ENCODE measurements at places on chromosomes 4 and X.

DNA sequence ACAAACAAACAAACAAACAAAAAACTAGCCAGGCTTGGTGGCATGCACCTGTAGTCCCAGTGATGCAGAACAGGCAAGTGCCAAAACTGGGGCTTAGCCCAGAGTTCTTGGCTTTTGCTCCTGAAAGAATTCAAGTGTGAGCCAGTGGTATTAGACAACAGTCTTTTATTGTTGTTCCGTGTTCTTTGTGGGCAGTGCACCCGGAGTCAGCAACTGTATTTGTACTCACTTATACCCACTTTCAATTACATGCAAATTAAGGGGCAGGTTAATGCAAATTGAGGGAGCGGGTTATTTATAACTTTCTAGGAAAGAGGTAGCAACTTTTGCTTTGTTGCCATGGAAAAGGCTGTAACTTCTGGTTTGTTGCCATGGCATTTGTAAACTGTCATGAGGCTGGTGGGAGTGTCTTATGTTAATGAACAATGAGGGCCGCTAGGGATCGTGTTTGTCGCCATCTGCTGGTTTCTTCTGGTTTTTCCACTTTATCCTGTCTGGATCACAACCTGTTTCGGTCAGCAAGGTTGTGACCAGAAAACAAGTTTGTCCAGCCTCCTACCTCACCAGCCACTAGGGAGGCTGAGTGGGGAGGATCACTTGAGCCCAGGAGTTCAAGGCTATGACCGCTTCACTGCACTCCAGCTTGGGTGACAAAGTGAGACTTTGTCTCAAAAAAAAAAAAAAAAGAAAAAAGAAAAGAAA lies 88.8 kb upstream of the ESX1 start:
- peak; percentile 26 for DNase-seq

- DNase-seq = no peak
Observed at GRCh38 chr4:1245481-1246051, 3.4 kb downstream of the CTBP1 start.

GRCh38 chr4:14336656-14337055 lies 665.6 kb upstream of the CPEB2 start:
- DNase-seq = no peak

DNA sequence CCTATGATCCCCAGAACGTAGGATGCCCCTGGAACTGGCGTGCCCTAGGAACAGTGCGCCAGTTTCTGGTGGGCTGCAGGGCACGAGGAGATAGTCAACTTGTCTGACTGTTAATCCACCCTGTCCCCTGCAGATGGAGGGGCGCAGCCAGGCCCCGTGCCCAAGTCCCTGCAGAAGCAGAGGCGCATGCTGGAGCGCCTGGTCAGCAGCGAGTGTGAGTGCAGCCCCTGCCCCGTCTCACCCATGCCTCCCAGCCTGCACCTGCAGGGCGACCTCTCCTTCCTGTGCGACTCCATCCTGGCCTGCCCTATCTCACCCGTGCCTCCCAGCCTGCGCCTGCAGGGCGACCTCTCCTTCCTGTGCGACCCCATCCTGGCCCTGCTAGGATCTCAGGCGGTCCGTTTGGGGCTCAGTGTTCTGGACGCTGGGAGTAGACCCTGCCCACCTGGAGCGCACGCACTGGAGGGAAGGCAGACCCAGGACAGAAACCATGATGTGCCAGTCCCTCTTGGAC lies 22.2 kb downstream of the WFS1 start:
- no peak for DNase-seq
